ENCODE measurements at places on chromosomes 5 and 9.

DNA sequence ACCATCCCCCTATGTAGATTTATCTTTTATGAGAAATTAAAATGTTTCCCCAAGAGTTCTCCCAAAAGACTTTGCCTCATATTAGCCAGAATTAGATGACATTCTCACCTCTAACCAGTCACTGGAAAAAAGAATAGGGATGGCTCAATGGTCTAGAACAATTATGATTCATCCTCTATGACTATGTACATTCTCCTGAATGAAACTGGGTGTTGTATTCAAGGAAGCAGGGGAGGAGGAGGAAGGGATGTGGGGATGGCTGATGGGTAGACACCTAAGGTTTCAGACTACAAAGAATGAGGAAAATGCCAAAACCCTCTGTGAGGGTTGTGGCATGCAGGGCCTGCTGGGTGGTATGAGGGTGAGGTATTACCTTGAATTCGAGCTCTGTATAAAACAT, 49.5 kb upstream of the BRINP1 start:
- no peak for DNase-seq

GRCh38 chr9:125659954-125660353, 47.1 kb downstream of the MAPKAP1 start:
- DNase-seq: no peak

DNA sequence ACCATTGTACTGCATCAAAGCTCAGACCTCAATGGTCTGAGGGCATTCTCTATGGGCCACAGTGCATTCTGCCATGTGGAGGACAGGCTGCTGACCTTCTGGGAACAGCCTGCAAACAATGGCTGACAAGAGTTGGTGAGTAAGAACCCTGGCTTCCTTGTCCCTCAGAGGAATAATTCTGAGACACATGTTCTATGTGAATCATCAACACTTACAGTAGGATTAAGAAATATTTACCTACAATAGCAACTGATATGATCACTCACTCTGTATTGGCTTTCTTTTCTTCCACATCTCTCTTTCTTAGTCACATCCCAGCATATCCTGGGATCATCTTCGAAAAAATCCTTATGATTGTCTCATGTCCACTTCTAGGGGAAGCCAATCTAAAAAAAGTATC, 306.5 kb upstream of the ITGA1 start:
- no peak for DNase-seq

- DNase-seq: no peak
Measured at GRCh38 chr5:135218790-135219568, 180.1 kb downstream of the MACROH2A1 start.

- no peak for DNase-seq
Measured at GRCh38 chr5:142897328-142897727, 127.2 kb downstream of the ARHGAP26 start.

- DNase-seq: no peak
Measured at GRCh38 chr5:68433526-68433922, 218.0 kb downstream of the PIK3R1 start.

DNA sequence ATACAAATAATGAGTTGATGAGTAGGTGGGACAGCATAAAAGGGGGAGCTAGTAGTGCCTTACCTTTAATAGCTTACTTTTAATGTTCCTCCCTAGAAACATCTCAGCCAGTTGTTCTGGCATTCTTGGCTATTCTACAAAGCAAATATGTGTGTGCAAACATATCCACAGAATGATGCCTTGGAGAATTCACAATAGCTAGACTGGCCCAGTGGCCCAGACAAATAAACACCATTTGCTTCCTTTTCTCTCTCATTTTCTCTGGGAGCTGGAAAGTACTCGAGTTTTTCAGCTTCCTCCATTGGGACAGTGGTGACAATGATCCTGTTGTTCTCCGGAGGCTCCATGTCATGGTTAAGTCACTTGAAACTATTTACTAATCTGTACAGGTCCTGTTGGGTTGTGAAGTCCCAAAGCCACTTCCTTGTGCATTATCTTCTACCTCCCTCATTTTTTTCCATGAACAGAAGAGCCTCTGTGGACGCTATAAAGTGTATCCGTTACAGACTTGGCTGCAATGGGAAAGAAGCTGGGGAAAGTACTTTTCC, 122.9 kb downstream of the DMAC1 start:
- no peak for DNase-seq

Data from activated gamma-delta T cell treated with Interleukin-2 at 50 U/mL for 16 hours (primary cell).